ENCODE measurements at places on chromosomes 16 and 17.
A peak's percentile ranks its signal among the peaks of the same experiment; 100 is the strongest.

DNA sequence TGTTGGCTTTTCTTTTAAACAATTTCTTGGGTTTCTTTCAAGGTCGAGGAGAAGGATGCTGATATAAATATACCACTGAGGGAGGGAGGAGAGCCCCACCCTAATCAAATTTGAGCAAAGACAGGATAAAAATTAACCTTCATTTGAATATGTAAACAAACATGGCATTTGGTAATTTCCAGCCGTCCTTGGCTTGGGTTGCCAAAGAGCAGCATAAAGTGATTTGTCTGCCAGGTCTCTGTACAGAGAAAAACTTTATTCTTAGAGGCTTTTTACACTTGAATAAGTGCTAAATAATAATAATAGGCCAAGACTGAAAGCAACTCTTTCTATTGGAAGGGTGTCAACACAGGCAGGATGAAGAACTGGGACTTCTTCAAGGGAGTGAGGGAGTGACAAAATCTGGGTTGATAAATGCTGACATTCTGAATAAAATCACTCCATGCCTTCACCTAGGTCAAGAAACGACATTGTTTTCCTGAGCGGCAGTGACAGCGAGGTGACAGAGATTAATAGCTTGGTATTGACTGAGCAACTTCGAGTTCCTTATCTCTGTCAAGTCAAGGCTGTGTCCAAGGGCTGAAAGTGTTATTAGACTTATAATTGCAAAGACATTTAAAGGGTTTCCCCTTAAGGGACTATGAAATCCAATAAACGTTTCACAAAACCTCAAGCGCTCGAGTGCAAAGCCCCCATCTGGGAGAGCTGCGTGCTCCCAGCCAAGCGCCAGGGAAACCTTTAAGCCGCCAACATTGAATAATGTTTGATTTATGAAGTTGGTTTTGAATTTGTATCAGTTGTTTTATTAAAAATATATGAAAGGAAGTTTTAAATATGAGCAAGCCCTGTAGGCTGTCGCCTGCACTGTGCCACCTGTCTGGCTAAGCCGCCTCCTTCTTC is 269.5 kb upstream of the N4BP1 start:
- no peak for DNase-seq

GRCh38 chr16:10699756-10700155 is 5.0 kb upstream of the TEKT5 start:
- DNase-seq = no peak

DNA sequence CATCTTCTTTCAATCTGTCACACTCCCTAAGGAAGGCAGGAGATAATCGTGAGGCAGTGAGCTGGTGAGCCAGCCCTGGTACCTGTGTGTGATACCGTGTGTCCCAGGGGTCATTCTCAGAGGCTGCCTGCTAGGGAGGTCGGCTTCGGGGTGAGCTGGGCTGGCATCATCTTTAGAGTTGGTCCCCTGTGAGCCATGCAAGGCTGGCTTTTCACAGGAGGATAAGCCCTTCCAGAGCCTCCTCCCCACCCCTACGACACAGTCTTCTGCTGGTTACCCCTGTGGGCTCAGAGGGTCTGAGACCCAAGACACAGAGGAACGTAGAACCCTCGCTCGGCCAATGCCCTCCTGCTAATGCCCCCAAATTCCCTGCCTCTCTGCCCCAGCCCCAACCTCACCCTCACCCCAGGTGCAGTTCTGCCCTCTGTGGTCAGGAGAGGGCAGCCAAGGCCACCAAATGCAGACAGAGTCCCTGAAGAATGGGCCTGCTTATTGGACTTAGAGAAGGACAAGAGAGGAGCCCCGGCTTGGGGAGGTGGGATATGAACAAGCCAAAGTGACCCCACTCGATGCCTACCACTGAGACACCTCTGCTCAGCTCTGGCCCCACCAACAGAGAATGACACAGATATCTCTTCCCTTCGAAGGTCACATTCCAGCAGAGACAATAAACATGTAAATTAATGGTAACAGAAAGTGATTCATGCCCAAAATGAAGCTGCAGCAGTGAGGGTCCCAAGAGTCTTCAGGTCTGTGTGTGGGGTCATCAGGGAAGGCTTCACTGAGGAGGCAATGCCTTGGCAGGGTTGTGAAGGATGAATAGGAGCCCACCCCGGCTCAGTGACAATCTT is 80.8 kb upstream of the CCL1 start:
- no peak for DNase-seq

GRCh38 chr17:69884356-69884755 is 190.7 kb upstream of the KCNJ16 start:
- peak; percentile 19 for DNase-seq

GRCh38 chr17:83195330-83196023 is 116.1 kb downstream of the METRNL start:
- DNase-seq = no peak

- DNase-seq = no peak
These were observed 10.9 kb downstream of the TRAP1 start for GRCh38 chr16:3706253-3707012.

- no peak for DNase-seq
These were observed 29.5 kb downstream of the PSMD12 start for GRCh38 chr17:67336859-67337258.

GRCh38 chr16:28534542-28535373 is 4.0 kb downstream of the NUPR1 start:
- DNase-seq = peak; percentile 7

GRCh38 chr16:35194681-35195080 is 1735.3 kb downstream of the TP53TG3F start:
- DNase-seq = no peak

- DNase-seq = no peak
These were observed 70.2 kb downstream of the SPAG9 start for GRCh38 chr17:51050291-51051033.

Measured in skeletal muscle cell (primary cell).